ENCODE measurements at places on chromosomes 11 and 22.

- DNase-seq: peak; percentile 88
Observed at GRCh38 chr22:17910561-17911311, 113.6 kb downstream of the MICAL3 start.

- DNase-seq: no peak
Observed at GRCh38 chr11:120330045-120330444, 4.9 kb downstream of the TLCD5 start.

DNA sequence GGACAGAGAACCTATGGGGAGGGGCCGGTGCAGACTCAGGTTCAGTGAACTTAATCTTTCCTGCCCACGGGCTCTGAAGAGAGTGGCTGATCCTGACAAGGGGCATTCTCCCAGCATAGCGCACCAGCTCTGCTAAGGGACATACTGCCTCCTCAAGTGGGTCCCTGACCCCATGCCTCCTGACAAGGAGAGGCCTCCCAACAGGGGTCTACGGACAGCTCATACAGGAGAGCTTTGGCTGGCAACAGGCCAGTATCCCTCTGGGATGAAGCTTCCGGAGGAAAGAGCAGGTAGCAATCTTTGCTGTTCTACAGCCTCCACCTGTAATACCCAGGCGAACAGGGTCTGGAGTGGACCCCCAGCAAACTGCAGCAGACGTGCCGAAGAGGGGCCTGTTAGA, 394.0 kb downstream of the LRRC4C start:
- no peak for DNase-seq

DNA sequence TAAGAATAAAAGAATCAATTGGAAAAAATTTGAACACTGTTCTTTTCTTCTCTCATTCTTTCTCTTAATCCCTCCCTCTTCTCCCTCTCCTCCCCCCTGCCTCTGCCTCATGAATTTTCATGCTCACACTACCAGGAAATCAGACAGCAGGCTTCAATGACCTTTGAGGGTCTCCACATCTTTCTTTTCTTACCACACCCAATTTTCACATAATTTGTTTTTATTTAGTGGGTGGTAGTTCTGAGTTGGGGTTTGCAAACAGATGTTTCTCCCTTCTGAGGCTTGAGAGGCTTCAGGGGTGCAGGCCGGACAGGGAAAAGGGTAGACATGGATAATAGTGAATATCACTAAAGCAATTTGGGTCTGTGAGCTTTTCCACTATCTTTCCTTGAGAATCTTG, 95.5 kb downstream of the SPATA19 start:
- no peak for DNase-seq

DNA sequence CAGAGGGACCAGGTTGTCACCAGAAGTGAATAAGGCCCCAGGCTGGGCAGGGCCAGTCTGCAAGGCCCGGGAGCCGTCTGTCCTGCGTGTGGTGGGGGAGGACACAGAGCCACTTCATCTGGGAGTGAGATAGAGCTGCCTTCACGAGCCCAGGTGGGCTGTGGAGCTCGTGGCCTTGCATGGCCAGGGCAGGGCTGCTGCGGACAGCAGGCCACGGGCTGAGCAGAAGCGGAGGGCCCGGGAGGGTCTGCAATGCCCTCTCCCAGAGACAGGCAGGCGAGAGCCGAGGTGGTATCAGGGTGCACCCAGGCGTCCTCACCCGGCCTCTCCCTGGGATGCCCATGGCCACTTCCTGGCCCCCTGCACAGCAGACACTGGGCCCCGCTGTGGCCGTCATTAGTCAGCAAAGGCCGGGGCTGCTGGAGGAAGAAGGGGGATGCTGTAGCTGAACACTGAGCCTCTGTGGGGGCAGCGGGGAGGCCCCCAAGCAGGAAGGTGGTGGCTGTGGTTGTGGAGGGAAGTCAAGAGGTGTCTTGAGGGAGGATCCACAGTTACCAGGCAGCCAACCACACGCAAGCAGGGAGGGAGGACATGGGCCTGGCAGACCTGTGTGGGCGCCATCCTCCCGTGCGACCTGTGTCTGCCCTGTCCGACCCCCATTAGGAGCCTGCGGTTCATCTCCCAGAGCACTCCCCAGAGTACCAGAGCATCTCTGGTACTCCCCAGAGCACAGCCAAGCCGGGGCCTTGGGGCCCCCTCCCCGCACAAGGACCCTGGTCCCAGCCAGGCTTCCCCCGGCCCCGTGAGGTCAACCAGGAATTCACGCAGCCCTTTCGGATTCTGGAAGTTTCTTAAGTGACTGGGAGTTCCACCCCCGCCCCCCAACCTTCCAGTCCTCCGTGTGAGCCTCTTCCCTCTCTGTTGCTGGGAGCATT, 1109.5 kb downstream of the BRD1 start:
- DNase-seq: no peak
